ENCODE measurements at places on chromosomes 11 and 22.

- no peak for DNase-seq
Observed at GRCh38 chr11:76791861-76792260, 8.7 kb downstream of the TSKU start.

GRCh38 chr22:45867118-45867905 lies 109.7 kb downstream of the WNT7B start:
- no peak for DNase-seq

GRCh38 chr22:17628406-17629172 lies at the start of gene ATP6V1E1:
ATP6V1E1 (minus strand) TSS chr22:17628749; CDS start chr22:17628635, 114 bp downstream.
- DNase-seq = peak; percentile 91

DNA sequence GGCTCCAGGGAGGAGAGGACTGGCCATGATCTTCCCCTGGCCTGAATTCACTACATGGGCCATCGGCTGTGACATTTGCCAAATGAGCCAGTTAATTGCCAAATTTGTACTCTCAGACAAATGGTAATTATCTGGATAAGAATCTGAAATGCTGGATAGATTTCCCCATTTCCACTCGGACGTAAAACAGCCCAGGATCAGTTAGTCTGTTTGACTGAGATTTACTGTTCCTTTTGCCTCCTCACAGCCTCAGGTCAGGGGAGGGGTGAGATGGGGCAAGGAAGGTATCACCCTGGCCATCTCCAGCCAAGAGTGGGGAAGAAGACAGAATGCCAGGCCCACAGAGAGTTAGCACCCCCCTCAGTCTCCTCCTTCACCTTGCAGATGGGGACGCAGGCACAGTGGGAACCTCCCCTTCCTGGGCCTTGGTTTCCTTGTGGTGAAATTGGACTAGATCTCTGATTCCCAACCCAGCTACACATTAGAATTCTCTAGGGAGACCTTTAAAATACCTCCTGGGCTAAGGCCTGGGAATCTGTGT lies 5.2 kb downstream of the TRIM29 start:
- DNase-seq = no peak

- DNase-seq = peak; percentile 68
Observed at GRCh38 chr22:19431649-19432132, at the start of gene HIRA. HIRA (minus strand) TSS chr22:19431733; CDS start chr22:19431476, 257 bp downstream.

DNA sequence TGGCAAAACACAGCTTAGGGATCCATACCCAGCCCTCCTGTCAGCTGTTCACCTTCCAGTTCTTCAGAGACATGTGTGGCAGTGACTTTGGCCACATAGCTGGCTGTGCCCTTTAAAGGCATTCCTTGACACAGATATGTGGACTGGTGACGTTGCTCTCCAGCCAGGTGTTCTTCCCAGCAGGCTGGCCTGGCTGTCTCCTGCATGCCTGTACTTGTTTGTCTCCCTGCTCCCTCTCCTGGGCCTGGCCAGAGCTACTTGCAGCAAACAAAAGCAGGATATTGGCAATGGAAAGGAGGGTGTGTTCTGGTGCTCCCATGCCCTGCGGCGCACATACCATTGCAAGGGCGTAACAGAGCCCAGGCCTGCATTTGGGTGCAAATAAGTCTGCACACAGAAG lies 38.3 kb downstream of the PIK3IP1 start:
- DNase-seq = no peak

- DNase-seq = no peak
Observed at GRCh38 chr22:18070556-18071306, 7.1 kb upstream of the PEX26 start.

GRCh38 chr22:39151329-39151975 lies 1.0 kb downstream of the CBX7 start:
- no peak for DNase-seq

GRCh38 chr11:29333993-29334775 lies 682.6 kb downstream of the KCNA4 start:
- no peak for DNase-seq

GRCh38 chr11:111631666-111632039 lies 29.4 kb downstream of the SIK2 start:
- DNase-seq = no peak

- no peak for DNase-seq
Observed at GRCh38 chr11:12434325-12434654, 56.9 kb downstream of the PARVA start.

DNA sequence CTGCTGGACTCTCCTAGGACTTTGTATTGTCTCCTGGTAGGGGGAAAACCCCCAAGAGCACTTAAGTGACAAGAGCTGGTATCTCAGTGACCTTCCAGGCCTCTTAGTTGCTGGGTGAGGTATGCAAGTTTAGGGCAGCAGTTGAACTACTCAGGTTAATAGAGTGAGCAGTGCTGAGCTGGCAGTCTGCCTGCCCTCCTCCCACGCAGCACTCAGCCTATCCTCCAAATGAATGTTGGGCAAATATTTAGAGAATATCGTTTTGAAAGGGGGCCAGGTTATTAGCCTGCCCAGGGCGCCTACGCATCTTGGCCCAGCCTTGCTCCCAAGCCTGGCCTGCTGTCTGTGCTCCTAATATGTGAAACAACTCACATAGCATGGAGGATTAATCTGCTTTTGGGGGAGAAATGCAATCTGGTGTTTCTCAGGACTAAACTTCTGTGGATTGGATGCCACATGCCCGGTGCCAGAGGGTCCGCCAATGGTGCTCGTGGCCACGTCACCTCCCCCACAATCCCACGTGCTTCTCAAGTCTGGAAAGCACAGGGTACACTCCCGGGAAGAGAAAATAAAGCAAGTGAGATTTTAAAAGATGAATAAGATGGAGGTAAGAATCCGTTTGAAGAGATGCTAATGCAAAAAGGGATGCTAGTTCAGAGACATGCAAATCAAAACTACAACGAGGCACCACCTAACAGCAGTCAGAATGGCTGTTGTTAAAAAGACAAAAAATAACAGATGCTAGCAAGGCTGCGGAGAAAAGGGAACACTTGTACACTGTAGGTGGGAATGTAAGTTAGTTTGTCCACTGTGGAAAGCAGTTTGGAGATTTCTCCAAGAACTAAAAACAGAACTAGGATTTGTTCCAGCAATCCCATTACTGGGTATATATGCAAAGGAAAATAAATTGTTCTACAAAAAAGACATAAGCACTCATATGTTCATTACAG lies 67.7 kb downstream of the SPON1 start:
- DNase-seq = no peak

DNA sequence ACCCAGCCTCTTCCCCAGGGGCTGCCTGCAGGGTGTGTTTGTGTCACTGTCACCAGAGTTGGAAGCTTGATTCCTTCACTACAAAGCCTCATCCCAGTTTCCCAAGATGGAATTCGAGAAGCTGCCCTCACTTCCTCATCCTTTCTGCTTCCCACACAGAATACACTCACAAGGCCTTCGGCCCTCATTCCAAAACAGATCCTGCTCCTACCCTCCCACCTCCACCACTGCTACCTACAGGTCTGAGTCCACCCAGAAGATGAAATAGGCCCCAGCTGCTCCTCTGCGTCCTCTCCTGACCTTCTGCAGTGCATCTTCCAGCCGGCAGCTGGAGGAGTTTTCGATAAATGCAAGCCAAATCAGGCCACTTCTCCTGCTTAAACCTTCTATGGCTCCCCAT lies 6.8 kb upstream of the WNT7B start:
- no peak for DNase-seq

GRCh38 chr11:14585438-14585837 lies 58.2 kb upstream of the PDE3B start:
- no peak for DNase-seq

GRCh38 chr11:124898263-124898680 lies 607 bp upstream of the ROBO4 start:
- no peak for DNase-seq

- no peak for DNase-seq
Observed at GRCh38 chr11:100546714-100547113, 140.4 kb upstream of the ARHGAP42 start.

- DNase-seq = no peak
Observed at GRCh38 chr11:7444091-7444981, 41.0 kb upstream of the OLFML1 start.

DNA sequence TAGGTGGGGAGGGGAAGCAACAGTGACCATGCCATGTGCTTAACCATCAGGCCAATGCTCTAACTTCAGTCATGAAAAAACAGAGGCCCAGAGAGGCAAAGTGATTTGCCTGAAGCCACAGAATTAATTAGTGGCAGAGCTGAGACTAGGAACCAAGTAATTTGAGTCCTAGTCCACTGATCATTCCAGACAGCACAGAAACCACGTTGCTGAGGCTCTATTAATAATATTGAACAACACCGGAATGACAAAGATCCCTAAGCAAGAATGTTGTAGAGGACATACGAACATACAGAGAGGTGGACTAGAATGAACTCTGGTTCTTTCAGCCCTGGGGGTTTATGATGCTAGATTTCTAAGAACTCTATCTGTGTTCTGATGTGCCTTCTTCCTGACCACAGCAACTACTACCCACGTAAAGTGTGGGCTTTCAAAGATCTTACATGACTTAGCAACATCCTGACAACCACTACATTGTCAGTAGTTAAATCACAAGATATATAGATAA lies 92.3 kb downstream of the GAB2 start:
- no peak for DNase-seq

GRCh38 chr11:74009675-74010305 lies 905 bp upstream of the UCP3 start:
- DNase-seq = no peak

GRCh38 chr22:42664976-42665831 lies 16.0 kb upstream of the CYB5R3 start:
- no peak for DNase-seq

GRCh38 chr11:57484141-57484710 lies 23.9 kb downstream of the RTN4RL2 start:
- DNase-seq = no peak
